ENCODE measurements at places on chromosomes 7 and 10. TPM values are rescaled to one million over a fixed set of nuclear protein-coding genes. Genes with fewer than 3 reads are reported as not detected.

GRCh38 chr7:137545059-137545716 lies 201.7 kb upstream of the PTN start:
- no peak for DNase-seq

The IDI2 gene
- total RNA-seq, result not detected

DNA sequence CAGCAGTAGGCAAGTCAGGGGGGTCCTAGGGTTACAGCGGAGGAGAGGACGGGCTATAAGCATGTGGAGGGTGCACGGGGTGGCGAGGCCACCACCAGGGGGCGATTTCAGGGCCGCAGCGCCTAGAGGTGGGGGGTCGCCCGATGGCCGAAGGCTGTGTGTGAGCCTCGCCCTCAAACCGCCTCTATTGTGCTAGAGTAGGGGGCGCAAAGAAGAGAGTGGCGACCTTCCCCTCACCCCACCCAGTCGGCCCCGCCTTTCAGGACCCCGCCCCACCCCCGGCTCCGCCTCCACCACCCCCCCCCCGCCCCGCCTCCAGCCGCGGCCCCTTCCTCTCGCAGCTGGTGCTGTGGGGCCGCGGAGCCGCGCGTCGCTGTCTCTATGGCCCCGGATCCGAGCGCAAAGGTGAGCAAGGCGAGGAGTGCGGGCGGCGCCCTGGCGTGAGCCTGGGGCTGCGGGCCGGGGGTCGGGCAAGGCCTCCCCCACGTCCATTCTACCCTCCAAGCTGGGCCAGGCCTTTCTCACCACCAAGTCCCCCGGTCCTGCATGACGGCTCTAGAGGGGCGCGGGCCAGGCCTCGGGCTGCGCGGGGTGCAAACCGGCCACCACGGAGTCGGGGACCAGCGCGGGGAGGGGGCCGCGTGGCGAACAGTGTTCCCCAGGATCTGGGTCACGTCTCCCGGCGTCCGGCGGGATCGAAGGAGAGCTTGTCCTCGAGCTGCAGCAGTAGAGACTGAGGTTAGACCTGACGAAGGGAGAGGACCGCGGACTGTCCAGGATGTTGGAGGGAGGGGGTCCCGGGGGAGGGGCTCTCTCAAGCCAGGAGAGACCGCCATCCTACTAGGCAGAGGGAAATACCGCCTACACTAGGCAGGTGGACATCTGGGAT lies at the start of gene SEMA4G:
Gene SEMA4G, plus strand, starts transcription at position 318 of the 889 bp plus-strand sequence. CDS start 3,409 bp downstream, outside the sequence.
- no peak for DNase-seq

- DNase-seq, result no peak
These were observed 175.7 kb upstream of the INHBA start for GRCh38 chr7:41878309-41879295.

DNA sequence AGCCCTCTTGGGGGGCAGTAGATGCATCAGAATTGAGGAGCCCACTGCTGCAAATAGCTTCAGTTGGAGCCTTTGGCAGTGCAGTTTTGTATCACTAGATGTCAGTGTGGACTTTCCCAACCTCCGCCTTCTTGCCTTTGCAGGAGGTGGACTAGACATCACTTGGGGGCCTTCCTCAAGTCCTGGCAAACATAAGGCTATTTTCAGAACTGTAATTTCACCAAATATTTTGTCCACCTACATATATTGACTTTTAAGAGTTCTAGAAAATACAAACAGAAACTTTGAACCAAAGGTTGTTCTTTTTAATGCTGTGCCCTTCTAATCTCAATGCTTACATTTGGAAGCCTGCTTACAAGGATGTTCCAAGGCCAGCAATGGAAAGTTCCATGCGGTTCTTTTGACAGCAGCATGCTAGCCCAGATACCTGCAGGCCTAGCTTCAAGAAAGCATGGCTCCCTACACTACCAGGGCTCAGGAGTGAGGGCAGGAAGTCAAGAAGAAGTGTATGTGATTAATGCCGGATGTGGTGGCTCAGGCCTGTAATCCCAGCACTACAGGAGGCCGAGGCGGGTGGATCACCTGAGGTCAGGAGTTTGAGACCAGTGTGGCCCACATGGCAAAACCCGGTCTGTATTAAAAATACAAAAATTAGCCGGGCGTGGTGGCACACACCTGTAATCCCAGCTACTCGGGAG lies 8.0 kb upstream of the ZNRF2 start:
- DNase-seq, result peak; percentile 32

The EGFR gene
- total RNA-seq, result not detected

DNA sequence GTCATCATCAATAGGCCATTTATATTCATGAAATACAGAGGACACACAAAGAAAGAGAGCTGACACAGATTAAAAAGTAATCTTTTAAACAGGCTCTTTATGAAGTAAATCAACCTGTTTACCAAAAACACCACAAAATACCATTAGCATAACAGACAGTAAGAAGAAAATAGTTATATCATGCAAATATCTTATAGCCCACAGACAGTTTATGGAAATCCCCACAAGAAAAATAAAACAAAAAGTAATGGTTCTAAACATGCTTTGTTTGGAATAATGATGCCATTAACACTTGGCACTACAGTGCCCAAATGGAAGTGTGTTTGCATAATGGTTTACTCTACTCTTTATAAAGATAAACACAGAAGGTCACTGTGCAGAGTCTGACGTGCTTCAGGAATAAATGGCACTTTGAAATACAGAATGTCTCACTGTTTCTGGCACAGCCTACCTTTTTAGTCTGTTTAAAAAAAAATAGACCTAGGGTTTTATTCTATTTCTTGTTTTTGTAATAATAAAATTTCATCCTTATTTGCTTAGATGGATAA lies 30.1 kb downstream of the SEMA3D start:
- DNase-seq, result no peak

GRCh38 chr10:71716426-71716825 lies 3.2 kb downstream of the C10orf105 start:
- DNase-seq, result no peak

GRCh38 chr7:117596134-117596533 lies 116.3 kb downstream of the CFTR start:
- no peak for DNase-seq

The CCSER2 gene
- 36.4 TPM for total RNA-seq

DNA sequence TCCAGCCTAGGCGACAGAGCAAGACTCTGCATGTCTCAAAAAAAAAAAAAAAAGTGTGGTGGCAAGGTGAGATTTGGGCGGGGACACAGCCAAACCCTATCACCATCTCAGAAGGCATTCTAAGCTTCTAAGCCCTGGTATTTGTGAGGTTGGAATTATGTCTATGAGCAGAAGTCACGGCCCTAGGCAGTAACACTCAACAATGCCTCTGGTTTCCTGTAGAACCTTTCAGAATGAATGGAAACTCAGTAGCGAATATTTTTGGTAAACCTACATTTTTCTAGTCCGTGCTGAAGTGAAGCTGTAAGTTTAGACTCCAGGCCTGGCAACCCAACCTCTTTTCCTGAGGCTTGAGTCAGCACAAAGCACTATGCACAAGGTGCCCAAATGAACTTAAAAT lies 88.3 kb downstream of the FAM107B start:
- DNase-seq, result no peak

GRCh38 chr10:4474829-4475228 lies 351.2 kb upstream of the AKR1E2 start:
- DNase-seq, result no peak

The ADRB1 gene
- total RNA-seq, result not detected

GRCh38 chr10:21238044-21238443 lies 287.4 kb downstream of the SKIDA1 start:
- DNase-seq, result no peak

The ITGB8 gene
- total RNA-seq, result 0.05 TPM

The PRKCQ gene
- 40.8 TPM for total RNA-seq

- DNase-seq, result no peak
These were observed 25.6 kb downstream of the PRLHR start for GRCh38 chr10:118569882-118570252.

DNA sequence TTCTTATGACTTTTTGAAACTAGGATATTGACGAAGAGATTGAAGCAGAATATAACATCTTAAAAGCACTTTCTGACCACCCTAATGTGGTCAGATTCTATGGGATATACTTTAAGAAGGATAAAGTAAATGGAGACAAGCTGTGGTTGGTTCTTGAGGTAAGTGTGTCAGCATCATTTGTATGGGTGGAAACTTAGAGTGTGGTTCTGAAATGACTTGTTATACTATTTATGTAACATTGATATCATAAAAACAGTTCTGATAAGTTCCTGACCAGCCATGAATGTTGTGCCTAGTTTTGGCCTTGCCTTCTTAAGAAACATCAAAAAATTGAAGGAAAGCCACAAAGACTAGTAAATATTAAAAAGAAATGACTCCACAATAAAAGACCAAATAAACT lies 20.8 kb downstream of the MYO3A start:
- DNase-seq, result no peak

- DNase-seq, result no peak
These were observed 37.0 kb upstream of the TES start for GRCh38 chr7:116173051-116174028.

- DNase-seq, result no peak
These were observed 3.5 kb downstream of the MKRN1 start for GRCh38 chr7:140475747-140476333.

- no peak for DNase-seq
These were observed 10.8 kb upstream of the PYROXD2 start for GRCh38 chr10:98425511-98426352.

DNA sequence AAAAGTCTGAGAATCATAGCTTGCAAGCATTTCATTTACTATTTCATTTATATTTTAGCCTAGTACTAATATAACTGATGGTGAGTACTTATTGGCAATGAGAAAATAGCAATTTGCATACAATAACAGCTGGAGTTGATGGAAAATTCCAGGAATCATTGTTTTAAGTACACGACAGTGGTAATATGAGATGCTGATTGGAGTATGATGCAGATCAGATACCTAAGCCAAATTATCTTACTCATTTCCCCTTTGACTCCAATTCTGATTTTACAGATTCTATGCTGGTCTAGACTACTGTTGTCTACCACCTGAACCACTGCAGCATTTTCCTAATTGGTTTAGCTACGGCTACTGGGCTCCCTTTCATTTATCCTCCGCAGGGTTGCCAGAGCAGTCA lies 36.7 kb downstream of the GNG11 start:
- DNase-seq, result no peak

- no peak for DNase-seq
These were observed 183.2 kb downstream of the PRPF18 start for GRCh38 chr10:13769946-13770345.
